ENCODE measurements at places on chromosomes 5 and 9.

GRCh38 chr5:141330299-141331080 is at the start of gene PCDHGA1:
Gene PCDHGA1, plus strand, starts transcription at chr5:141330514.
- DNase-seq = peak; percentile 17

DNA sequence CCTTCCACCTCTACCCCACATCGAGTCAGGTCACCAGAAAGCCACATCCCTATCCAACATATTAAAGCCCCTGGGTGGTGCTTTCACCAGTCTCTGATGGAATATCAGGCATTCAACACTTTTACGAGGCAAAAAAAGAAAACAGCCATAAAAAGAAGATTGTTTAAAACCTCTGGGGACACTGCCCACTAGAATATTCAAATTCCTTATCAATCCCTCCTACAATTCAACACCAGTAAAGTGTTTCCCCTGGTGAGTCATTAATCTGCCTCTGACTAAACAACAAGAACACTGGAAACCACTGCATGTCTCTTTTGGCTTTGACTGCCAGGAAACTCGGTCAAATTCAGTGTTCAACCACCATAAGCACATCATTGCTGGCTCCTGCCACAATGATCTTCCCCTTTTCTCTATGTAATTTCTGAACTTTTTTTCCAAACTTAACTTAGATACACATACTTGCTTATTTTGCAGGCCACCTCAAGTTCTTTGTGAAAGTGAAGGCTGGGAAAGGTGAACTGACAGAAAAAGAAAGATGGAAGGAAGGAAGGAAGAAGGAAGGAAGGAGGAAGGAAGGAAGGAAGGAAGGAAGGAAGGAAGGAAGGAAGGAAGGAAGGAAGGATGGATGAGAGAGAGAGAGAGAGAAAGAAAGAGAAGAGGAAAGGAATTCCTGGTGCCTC is 105.3 kb downstream of the PAX5 start:
- DNase-seq = no peak

DNA sequence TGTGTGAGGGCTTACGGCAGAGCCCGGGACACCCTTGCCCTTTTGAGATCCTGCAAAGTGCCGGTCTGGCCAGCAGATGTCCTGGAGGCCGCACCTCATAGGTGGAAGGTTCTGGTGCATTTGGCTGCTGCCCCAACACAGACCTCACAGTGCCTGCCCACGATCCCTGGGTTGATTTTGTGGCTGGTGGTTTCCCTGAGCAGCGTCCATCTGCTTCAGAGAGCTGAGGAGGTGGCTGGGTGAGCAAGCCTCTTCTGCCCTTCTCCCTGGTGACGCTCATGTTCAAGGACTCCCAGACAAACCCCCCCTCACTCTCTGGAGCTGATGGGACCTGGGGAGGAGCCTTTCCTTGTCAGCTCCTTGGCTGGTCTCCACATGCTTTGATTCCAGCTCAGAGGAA is 18.9 kb downstream of the BNIP1 start:
- DNase-seq = no peak

DNA sequence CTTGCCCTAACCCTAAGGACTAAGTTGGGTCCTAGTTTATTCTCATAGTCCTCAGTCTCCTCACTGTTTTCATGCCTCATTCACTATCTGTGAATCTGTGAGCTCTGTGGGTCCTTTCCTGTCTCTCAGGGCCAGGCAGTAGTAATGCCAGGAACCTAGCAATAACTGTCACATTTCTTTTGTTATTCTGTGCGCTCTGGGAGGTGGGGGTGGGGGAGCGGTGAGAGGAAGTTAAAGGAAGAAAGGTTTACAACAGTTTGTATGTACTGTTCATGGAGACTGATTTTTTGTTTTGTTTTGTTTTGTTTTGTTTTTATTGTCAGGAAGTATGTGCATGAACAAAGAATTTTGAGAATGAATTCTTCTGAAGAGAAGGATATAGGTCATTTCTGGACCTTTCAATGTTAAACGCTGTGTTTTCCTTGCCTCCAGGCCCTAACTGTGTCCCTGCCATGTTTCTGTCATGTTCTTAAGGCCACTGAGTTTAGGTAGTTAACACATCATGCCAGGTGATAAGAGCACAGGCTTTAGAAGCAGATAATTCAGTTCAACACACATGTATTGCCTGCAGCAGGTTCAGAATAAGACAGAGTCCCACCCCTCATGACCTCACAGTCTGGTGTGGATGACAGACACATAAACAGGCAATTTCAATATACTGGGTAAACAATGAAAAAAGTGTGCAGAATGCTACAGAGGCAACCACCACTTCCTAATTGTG is 13.3 kb upstream of the FEM1C start:
- no peak for DNase-seq

DNA sequence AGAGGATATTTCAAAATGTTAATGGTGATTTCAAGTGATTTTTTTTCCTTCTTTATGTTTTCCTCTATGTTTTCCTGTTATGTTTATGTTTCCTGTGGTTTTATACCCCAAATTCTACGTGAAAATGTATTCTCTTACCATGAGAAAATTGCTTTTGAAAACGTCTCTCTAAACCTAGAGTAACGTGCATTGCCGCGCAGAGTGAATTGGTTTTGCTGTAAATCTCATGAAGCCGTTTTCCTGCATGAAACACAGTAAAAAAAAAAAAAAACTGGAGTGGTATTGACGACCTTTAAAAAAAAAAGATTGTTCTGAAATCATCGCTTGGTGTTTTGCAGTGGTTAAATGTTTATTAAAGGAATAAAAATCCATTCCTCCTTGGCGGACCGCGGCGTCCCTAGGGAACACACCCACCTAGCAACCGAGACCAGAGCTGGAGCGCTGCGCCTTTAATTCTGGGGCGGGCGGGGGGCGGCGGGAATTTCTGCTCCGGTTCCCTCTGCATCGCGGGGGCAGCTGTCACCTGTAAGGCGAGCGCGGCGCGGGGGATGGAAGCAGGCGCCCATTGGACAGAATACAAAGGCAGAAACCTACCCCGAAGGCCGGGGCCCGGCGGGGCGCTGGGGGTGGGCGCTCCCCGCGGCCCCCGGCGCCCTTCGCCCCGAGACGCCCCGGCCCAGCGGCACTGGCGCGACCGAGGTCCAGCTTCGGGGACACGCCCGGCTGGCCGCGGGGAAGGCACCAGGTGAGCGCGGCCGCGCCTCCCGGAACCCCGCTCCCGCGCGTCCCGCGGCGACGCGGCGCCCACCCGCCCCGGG is at the start of gene SOWAHA:
Gene SOWAHA, plus strand, starts transcription at position 522 of the 818 bp plus-strand sequence. CDS start 320 bp downstream, outside the sequence.
- peak; percentile 67 for DNase-seq

DNA sequence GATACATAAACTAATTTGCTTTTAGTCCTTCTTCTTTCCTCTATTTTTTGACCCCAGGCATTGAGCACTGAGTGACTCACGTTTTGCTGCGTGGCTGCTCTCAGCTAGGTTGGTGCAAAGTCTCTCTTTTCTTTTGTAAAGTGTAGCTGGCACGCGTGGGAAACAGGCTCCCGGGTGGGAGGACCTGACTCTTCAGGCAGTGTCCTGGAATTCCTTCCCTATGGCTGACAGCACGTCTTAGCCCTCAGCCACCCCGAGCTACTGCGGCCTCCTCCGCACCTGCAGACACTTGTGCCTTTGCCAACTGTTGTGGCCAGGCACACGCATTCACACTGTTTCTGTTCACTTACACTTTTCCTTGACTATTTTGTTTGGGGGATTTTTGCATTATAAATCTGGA is 877 bp upstream of the SCGB3A1 start:
- no peak for DNase-seq

DNA sequence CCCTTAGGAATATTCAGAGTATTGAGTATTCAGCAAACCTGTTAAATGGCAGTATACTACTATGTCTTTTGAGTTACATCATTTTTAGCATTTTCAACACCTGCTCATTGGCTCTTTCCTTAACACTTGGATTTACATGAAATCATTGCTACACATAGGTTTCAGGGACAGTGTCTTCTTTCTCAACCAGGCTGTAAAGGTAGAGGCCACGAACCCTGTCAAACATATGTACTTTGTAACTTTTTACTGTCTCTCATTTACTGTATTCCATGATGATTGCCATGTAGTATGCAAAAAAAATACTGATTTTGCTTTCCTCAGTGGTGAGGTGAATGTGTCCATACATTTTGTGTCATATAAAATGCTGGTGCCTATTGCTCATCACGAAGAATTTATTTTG is 264.4 kb downstream of the SLCO4C1 start:
- DNase-seq = no peak

DNA sequence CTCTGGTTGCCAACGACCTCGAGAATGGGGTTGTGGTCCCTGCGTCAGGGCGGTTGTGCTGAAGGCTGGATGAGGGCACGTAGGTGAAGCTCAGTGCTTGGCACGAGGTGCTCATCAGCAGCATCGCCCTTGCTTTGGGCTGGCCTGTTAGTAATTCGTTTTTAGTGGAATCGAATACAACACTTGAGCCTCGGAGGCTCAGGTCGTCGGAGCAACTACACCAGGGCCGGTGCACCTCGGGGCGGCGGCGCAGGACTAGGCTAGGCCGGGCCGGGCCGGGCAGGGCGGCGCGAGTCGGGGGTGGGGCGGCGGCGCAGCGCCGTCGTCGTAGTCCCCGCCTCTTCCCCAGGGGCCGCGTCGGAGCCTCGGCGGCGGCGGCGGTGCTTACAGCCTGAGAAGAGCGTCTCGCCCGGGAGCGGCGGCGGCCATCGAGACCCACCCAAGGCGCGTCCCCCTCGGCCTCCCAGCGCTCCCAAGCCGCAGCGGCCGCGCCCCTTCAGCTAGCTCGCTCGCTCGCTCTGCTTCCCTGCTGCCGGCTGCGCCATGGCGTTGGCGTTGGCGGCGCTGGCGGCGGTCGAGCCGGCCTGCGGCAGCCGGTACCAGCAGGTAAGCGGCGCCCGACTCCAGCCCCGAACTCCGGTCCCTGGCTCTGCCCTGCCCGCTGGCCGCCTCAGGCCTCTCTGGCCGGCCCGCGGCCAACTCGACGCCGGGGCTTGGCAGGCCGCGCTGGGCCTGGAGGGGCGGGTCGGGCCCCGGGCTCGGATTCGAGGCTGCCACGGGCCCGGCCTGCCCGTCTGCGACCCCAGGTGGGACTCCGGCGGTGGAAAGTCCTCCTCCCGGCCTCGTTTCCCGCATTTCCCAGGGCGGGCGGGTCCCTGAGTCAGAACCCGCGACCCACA is at the start of gene NDFIP1:
Gene NDFIP1, plus strand, starts transcription at position 348 of the 899 bp plus-strand sequence. Its CDS starts 196 bp downstream, at position 544.
- DNase-seq = peak; percentile 78

- DNase-seq = peak; percentile 50
These were observed 59.6 kb upstream of the SLC27A6 start for GRCh38 chr5:128905568-128906110.

DNA sequence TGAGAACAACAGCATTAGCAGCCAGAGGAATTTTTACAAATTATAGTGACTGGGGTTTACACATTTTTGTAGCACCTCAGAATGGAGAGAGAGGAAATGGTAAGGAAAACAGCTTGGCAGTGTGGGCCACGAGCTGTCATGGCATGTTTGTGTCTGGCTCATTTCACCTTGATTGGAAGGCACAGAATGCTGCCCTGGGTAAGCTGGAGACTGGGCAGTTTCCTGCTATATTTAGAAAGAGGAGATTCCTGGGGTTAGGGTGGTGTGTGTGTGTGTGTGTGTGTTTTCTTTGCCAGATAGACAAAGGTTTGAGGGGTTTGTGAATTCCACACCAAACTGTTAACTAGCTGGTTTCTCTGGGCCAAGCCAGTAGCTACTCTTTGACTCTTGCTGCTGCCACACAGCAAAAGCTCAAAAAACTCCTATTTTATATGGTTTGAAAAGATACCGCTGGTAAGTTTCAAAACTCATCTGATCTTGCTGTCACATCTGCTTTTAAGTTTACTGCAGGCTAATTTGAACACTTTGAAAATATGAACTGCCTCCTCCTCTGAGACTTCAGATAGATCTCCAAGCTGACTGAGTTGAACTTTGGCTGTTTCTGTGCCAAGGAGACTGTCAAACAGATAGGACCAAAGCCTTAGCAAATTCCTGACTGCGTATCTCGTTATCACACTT is 9.1 kb downstream of the ARHGAP26 start:
- no peak for DNase-seq

GRCh38 chr9:109504689-109505088 is 6.6 kb upstream of the PTPN3 start:
- no peak for DNase-seq

- no peak for DNase-seq
These were observed 17.5 kb upstream of the SEMA4D start for GRCh38 chr9:89515416-89515815.

DNA sequence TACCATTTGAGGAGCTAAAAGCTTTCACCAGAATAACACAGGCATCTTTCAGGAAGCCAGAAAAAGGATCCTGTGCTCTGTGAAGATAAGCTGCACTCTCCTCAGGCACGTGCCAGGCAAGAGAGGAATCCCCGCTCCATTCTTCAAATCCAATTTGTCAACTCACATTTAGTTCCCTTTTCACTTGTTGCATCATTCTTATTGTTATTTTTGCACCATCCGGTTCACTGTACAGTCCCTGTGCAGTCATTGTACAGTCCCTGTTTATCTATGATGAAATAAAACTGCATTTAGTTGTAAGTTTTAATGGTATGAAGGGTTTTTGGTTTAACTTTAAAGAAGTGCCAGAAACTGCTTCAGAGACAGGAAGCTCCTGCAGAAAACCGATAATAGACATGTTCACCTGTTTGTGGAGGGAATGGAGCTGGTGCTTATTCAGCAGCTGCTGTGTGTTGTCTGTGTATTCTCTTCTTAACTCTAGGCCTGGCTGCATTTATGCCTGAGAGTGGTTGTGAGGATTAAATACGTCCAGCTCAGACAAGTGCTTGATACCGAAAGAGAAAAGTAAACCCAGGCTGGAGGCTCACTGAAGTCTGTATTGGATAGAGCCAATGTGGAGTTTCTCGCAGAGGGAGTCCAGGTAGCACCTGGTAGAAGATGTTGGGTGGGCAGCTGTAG is 22.4 kb downstream of the IFNW1 start:
- no peak for DNase-seq

DNA sequence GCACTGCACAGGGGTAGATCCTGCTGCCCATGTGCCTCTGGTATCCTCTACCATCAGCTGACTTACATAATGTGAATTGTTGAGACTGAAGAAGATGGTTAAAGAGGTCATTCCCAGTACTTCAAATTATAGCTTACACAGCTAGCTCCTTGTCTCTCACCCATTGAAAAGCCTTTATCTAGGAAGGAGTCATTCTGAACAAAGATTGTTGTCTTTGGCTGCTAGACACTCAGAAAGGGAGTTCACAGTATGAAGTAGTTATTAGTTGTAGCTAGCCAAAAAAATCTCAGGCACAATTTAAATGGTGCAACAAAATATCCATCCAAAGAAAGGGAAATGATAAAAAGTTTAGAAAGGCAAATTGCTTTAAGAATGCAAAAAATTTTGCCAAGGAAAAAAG is 102.0 kb upstream of the NREP start:
- DNase-seq = no peak

GRCh38 chr5:50653946-50654345 is 12.5 kb upstream of the PARP8 start:
- no peak for DNase-seq

GRCh38 chr9:16670791-16671190 is 199.7 kb downstream of the BNC2 start:
- no peak for DNase-seq

DNA sequence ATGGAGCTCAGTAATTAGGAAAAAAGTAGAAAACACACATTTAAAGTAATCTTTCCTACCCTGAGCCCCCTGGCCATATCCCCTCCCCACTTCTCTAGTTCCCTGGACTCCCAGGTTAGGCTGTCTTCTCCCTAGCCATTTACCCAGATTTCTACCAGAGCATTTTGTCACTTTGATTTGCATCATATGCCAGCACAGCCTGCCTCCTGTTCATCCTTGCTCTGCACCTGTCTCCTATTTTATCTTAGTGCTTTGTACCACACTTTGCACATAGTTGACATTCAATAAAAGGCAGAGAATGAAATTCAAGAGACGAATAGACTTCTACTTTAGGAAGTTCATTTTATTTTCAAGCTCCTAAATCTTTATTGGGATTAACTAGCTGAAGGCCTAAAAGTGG is 344.5 kb downstream of the EBF1 start:
- DNase-seq = no peak

All from HEK293T (cell line).